Natural killer cell (primary cell): ENCODE measurements at places on chromosomes 1 and 21. TPM values are rescaled to one million over a fixed set of nuclear protein-coding genes. Genes with fewer than 3 reads are reported as not detected.

- DNase-seq: no peak
Observed at GRCh38 chr21:38037416-38037815, 121.2 kb upstream of the KCNJ6 start.

DNA sequence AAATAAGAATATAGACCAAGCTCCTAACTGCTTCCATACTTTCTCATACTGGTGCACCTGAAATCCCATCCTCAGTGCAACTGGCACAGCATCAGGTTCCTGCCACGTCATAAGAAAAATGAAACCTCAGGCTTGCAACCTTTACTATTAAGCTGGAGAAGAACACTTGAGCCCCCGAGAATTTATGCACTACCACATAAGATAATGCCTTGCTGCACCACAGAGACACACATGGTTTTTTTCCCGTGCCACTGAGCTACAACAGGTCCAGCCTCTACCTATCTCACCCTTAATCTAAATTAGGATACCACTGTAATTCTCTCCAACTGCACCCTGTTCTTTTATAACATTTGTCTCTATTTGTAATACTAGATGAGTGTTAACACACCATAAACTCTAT lies 174.5 kb downstream of the DENND1B start:
- DNase-seq: no peak

DNA sequence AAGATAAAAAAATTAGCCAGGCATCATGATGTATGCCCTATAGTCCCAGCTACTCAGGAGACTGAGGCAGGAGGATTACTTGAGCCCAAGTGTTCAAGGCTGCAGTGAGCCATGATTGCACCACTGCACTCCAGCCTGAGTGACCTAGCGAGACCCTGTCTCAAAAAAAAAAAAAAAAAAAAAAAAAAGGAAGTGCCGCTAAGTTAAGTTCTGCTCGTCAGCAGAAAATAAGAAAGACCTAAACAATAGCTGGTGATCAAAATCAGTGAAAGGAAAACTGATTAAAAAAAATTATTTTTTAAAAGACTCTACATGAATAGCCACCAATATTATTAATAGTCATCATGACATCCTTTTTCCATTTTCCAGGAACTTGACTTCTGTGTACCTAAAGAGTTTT lies 44.2 kb upstream of the MTR start:
- no peak for DNase-seq

DNA sequence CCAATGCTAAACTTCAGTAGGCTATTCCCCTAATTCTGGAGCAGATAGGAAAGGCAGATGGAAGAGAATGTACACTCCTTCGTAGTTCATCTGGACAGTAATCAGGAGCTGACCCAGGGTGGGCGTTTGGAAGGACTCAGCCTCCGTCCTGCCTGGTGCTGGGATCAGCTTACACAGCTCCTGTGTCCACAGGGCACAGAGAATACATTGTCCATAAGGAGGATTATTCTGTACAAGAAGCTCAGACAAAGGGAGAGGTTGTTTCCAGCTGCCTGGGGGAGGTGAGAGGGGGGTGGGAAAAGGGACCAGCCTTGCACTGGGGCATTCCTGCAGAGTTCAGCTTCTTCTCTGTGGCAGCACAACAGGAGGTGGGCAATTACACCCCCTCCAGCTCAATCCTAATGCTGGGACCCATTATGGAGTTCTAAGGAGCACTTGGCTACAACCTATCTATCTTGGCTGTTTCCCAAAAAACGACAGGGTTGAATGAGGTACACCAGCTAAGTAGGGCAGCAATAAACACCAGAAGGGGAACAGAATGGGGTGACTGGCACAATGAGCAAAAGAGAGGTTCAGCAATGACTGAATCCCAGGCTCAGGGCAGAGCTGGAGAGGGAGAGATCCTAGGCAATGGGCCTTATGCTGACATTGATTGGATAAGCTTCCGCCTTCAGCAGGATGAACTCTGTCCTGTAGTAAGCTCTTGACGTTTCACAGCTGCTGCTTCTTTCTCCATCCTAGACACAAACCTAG lies 7.4 kb downstream of the MED8 start:
- DNase-seq: no peak

DNA sequence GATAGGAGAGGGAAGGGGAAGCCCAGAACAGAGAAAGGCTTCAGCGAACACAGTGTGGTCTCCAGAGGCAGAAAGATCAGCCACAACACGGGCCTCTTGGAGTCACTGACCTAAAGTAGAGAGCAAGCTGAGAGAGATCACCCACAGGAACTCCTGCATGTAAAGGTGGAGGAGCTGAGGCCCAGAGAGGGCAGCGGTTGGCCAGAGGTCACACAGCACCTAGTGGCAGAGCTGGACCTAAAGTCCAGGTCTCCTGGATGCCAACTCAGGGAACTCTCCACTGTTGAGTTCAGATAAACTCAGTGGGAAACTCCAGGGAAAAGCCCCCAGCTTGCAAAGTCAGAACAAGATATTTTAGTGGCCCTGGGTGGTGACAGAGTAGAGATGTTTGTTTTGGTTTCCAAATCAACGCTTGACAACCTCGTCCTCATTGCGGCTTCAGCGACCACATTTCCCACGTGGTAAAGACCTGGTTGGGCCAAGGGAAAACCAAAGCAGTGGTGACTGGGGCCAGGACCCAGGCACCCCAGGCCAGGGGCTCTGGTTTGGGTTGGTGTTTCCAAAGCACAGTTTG lies 4.6 kb downstream of the IFFO2 start:
- DNase-seq: peak; percentile 94

- DNase-seq: no peak
Observed at GRCh38 chr1:44819196-44819607, 10.9 kb downstream of the BTBD19 start.

GRCh38 chr1:61151565-61151964 lies 69.2 kb downstream of the NFIA start:
- no peak for DNase-seq

DNA sequence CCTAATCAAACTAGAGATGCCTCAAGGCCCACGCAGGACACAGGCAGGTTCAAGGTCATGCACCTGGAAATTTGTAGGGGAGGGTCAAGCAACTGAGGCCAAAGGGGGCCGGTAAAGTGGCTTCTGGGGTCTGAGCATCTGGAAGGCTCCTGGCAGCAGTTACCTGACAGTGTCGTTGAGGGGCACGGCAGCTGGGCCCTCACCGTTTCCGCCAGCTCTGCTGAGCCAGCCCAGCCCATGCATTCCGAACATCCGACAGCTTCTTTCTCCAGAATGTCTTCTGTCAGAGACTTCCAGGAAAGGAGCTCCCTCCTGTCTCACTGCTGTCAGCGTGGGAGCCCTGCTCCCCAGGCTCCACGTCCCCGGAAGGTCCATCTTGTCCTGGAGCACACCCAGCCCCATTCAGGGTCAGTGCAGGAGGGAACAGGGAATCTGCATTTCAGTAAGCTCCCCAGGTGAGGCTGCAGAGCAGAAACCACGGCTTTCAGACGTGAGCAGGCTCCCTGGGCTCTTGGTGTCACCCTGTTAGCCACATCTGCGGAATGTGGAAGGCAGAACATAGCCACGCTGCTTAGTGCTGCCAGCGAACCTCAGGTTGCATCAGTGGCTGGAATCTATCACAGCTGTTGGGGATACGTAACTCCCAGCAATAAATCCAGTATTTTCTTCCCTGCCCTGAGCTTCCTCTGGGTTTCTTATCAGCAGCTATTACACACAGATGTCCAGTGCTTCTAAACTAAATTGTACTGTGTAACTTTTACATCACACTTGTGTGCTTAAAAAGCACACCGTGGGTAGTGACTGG lies 36.3 kb upstream of the FAM3B start:
- DNase-seq: no peak

GRCh38 chr1:103177108-103177775 lies 68.9 kb upstream of the COL11A1 start:
- no peak for DNase-seq

MAP1LC3C gene
- total RNA-seq: not detected

GRCh38 chr1:81702903-81703302 lies 97.8 kb upstream of the ADGRL2 start:
- no peak for DNase-seq
